ENCODE measurements at places on chromosomes 6 and 20. TPM values are rescaled to one million over a fixed set of nuclear protein-coding genes. Genes with fewer than 3 reads are reported as not detected.

GRCh38 chr6:125815080-125815910, 24.5 kb downstream of the NCOA7 start:
- peaks cover 21% of the 10 kb centered on the region for H3K4me1 ChIP-seq
- no peaks in the 10 kb centered on the region for H3K27me3 ChIP-seq
- H3K4me3 ChIP-seq: no peak overlapping the region
- no peak overlapping the region for H3K27ac ChIP-seq
- DNase-seq: no peak
- peaks cover 41% of the 10 kb centered on the region for H3K36me3 ChIP-seq

DNA sequence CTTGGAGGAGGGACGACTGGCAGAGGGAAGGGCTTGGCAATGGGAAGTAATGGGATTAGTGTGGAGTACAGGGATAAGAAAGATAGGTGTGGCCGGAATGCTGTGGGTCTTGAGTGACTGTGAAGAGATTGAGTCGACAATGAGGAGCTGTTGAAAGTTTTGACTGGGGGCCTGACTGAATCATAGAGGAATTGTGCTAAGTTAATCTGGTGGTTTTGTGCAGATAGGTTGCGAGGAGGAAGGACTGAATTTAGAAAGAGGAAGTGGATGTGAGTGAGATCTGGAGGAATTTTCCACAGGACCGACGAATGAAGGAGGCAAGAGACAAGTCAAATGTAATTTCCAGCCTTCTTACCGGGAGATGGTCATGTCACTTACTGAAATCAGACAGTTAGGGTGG, 143.9 kb upstream of the RALGAPA2 start:
- no peak for DNase-seq
- H3K27ac ChIP-seq: no peak overlapping the region
- no peaks in the 10 kb centered on the region for H3K36me3 ChIP-seq
- H3K4me3 ChIP-seq: no peak overlapping the region

OLIG3 gene
- total RNA-seq: 0.34 TPM

HLA-DOA gene
- total RNA-seq: 3.3 TPM

NR2E1 gene
- not detected for total RNA-seq

SLC22A2 gene
- not detected for total RNA-seq
